Epithelial cell of esophagus (primary cell): ENCODE measurements at places on chromosomes 13 and 19.

- DNase-seq, result no peak
Observed at GRCh38 chr19:6518145-6518911, 12.5 kb upstream of the TNFSF9 start.

DNA sequence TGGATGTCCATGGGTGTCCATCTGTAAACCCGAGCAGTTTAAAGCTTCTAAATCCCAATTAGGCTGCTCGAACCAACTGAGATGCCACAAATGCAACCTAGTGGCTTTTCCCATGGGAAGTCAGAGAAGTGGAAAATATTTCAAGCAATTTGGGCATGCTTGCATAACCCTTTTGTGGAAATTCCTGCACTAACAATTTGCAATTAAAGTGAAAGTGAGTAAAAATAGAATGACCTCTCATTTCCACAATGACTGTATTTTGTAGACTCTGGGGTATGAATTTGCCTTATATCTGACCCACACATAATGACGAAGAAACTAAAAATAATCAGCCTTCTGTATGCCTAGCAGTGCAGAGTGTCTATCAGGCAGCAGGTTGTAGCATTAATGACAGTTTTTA is 91.8 kb upstream of the TSC22D1 start:
- DNase-seq, result no peak

DNA sequence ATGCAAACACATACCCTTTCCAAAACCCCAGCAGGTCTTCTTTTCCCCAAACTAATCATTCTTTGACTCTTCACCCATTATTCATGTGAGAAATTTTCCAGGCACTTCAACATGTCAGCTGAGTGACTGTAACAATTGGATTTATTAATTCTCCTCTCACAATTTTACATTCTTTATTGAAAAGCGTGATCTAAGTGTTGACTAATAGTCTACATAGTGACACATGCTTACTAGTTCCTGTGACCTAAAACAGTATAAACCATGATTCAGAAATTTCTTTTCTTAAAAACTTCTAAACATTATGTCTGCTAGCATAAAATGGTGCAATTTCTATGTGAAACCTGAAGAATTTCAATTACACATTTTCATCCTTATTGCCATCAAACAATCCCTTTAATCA is 532.3 kb downstream of the GPC5 start:
- no peak for DNase-seq

- peak; percentile 35 for DNase-seq
Observed at GRCh38 chr19:53908106-53908934, 758 bp upstream of the CACNG7 start.

GRCh38 chr13:100803091-100803490 is 128.5 kb upstream of the TMTC4 start:
- DNase-seq, result no peak

DNA sequence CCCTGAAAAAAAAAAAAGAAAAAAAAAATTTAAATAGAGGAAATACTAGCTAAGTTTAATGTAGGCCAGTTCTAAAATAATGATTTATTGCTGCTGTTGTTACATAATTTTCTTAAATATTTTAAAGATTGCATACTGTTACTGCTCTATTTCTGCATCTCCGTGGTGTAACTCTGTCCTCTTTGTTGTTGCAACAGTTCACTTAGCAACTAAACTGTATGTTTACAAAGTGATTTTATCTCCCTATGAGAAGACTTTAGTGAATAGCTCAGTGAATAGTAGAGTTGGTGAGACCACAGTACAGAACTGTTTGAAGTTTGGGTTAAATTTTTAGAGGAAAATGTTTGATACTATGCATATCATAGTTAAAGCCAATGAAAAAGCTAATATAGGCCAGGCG is 19.4 kb downstream of the BRCA2 start:
- no peak for DNase-seq

DNA sequence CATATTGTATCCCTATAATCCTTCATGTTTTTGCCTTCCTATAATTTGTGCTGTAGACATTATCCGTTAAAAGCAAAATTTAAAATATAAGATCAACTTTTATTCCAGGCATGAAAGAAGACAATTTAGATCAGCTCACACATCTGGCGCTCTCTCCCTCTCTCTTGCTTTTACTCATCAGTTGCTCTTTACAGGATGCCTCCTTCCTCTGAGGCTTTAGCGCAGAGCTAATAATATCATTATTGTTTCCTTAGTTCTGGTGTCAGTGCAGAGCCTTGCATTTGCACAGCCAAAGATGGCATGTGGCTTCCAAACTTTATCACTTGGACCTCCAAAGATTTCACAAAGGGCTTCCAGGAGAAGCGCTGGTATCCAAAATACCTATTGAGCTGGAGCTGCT is 295.1 kb downstream of the FGF9 start:
- DNase-seq, result no peak

- DNase-seq, result no peak
Observed at GRCh38 chr13:87981416-87981815, 310.2 kb downstream of the SLITRK5 start.

DNA sequence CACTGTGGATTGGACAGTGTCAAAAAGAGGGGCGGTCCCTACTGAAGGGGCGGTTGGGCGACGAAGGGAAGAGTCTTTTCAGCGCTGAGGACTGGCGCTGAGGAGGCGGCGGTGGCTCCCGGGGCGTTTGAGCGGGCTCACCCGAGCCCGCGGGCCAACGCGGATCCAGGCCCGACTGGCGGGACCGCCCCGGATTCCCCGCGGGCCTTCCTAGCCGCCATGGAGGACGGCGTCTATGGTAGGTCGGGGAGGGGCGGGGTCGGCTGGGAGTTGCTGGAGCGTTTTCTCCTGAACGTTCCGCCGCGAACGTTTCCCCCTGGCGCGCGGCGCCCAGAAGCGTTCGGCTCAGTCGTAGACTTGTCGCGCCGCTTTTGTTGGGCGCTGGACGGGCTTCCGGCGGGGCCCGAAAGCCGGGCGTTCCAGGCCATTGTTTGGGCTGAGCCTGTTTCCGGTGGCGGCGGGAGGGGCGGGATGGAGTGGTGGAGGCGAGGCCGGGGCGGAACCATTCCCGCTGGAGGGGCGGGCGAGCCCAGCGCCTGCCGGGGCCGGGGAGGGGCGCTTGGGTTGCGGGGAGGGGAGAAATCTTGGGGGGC is at the start of gene CYTH2:
Gene CYTH2, plus strand, starts transcription at position 81 of the 593 bp plus-strand sequence. Its CDS starts 139 bp downstream, at position 220.
- DNase-seq, result peak; percentile 89

DNA sequence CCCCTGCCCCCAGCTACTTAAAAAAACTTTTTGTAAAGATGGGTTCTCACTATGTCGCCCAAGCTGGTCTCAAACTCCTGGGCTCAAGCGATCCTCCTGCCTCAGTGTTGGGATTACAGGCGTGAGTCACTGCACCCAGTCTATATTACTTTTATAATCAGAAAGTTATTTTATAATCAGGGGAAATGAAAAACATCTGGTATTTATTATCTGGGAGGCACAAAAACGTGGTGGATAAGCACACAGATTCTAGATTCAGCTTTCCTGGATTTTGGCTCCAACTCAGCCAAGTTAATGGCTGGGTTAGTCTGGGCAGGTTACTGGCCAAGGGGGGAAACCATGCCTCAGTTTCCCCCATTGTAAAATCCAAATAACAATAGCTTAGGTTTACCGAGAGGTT is 24.7 kb downstream of the KEAP1 start:
- no peak for DNase-seq

GRCh38 chr13:25292301-25292700 is 5.0 kb upstream of the MTMR6 start:
- peak; percentile 10 for DNase-seq

- peak; percentile 82 for DNase-seq
Observed at GRCh38 chr13:39612023-39612637, 9.1 kb upstream of the LHFPL6 start.

GRCh38 chr19:48533770-48534169 is 18.2 kb upstream of the SULT2B1 start:
- DNase-seq, result no peak

- DNase-seq, result no peak
Observed at GRCh38 chr19:6495947-6496346, 6.2 kb downstream of the TUBB4A start.

- no peak for DNase-seq
Observed at GRCh38 chr13:28485996-28486543, 8.9 kb downstream of the FLT1 start.

- peak; percentile 86 for DNase-seq
Observed at GRCh38 chr13:28475916-28476725, 18.8 kb downstream of the FLT1 start.

DNA sequence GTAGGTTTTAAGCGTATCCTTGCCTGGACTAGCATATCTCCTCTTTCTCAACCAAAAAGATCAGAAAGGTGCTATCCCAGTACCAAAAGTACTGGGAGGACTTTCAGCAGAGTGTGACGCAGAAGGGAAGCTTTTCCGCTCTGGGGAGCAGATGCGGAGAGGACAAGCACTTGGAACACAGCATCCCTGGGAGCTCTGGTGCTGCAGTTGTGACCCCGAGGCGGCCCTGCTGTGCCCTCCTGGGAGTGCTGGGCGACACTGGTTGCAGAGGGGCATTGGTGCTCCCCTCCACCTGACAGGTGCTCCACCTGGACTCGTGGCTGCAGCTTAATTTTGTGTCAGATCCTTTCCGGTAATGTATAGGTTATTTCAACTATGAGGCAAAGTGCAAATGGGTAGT is 3.4 kb downstream of the NAXD start:
- DNase-seq, result no peak

DNA sequence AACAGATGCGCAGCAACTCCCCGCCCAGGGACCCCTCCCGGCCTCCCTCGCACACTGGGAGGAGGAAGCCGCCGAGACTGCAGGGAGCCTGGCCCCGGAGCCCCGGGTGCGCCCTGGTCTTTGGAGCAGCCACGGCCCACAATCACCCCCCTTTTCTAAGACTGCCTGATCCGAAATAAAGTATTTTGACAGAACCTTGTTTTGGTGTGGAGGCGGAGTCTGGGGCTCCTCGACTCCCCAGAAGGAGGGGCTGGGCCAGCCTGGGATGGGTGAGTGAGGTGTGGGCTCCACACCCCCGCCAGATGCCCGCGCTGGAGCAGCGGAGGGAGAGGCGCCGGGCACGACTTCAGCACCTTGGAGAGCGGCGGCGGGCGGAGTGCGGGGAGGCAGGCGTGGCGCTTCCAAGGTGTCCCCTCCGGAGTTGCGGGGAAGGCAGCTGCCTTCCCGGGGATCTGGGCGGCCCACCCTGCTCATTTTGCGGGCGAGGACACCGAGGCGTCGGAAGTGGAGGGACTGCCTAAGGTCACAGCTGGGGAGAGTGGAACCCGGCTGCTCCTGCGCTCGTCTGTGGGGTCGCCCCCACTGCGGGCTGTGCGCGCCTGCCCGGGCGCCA is 9.4 kb downstream of the SIRT6 start:
- DNase-seq, result peak; percentile 58

- DNase-seq, result peak; percentile 85
Observed at GRCh38 chr13:20401931-20402856, 123.5 kb downstream of the CRYL1 start.

GRCh38 chr13:31987535-31988170 is 43.9 kb upstream of the FRY start:
- DNase-seq, result no peak
